Caudate nucleus (tissue), 63 donors: ENCODE measurements at places on chromosomes 4 and X.

DNA sequence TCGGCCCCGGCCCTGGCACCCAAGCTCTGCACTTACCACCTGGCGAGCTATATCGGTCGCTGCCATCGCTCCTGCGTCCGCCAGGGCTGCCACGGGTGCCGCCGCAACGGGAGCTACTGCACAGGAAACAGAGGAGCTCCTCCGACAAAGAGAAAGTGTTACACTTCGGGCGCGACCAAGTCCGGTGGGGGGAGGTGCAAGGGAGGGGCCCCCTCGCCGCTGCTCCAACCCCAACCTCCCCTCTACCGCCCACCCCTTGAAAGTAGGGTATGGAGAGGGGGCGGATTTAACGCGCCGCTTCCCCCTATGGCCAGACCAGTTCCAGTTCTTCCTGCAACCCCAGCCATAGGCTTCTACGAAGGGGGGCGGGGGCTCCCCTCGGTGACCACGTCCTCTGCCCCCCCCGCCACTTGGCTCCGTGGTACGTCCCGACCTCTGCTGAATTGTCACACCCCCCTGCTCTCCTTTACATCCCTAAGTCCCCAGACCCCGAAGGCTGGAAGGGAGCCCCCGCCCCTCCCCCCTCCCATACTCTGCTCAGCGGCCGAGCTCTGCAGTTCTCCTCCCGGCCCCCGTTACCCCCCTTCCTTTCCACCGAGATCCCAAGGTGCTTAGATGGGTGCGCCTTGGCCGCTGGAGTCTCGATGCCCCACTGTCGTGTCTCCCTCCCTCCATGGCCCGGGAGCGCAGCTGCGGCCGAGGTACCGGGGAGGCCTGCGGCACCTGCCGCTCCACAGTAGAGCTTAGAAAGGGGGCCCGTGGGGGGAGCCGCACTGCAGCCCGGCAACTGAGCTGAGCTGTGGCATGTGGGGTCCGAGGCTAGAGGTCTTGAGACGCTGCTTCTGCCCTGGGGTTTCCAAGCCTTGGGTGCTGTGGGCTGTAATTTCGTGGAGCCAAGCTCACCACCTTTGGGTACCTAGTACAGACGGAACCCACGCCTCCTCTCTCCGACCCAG lies at the start of gene SEPTIN6:
SEPTIN6 (minus strand) TSS at position 129 of the 956 bp plus-strand sequence; CDS start at position 66, 63 bp downstream.
- DNase-seq: no peak

DNA sequence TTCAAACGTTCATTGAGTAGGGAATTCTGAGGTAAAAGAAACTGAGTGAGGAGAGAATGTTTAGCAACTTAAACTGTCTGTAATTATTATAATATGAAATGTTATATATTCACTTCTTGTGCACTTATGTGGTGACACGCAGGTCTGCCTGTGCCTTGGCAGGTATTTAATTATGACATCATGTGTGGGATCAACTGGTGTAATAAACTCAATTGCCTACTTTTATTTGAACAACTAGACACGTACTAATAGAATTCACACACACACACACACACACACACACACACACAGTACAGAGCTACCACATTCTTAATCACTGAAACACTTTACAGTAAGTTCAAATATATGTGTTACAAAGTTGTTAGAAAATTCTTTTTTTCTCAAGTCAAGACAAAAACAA lies 20.7 kb upstream of the SLC25A31 start:
- no peak for DNase-seq

DNA sequence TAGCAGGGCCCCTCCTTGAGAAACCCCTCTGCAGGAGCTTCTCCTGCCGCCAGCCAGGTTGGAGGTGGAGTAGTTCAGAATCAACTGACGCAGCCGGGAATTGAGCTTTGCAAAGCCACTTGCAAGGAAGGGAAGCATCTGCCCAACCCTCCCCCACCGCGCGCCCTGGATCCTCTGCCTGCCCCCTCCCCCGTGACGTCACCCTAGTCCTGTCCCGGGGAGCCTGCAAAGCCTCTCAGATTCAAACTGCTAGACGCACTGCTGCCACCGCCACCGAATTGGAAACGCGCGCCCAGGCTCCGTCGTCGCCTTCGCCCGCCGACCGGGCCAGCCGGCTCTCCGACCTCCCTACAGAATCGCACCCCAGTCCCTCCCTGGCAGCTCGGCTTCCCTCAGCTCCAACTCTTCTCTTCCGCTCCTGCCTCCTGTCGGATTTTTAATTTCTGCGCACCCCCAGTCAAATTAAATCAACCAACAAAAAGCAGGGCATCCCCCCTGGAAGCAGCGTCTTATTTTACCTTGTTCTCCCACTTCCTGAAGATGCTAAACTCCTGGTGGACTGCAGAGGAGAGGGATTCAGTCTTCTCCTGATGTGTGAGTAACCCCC lies 3.8 kb downstream of the SLITRK2 start:
- peak; percentile 16 for DNase-seq

- no peak for DNase-seq
Observed at GRCh38 chr4:64068096-64068495, 341.2 kb downstream of the TECRL start.

- no peak for DNase-seq
Observed at GRCh38 chr4:8640816-8641215, 48.3 kb downstream of the CPZ start.

GRCh38 chrX:153631907-153632594 lies 15.0 kb upstream of the DUSP9 start:
- DNase-seq: no peak

- DNase-seq: no peak
Observed at GRCh38 chr4:153197301-153197700, 6.9 kb upstream of the TRIM2 start.

DNA sequence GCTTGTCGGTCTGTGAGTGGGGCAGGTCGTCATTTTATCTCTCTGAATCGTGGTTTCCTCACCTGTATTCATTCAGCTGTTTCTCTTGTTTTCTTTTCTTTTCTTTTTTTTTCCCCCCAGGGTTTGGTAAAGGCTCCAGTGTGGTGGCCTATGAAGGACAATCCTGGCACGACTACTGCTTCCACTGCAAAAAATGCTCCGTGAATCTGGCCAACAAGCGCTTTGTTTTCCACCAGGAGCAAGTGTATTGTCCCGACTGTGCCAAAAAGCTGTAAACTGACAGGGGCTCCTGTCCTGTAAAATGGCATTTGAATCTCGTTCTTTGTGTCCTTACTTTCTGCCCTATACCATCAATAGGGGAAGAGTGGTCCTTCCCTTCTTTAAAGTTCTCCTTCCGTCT lies 41.4 kb downstream of the MAP7D3 start:
- DNase-seq: no peak

- no peak for DNase-seq
Observed at GRCh38 chr4:169251291-169252235, 19.2 kb downstream of the SH3RF1 start.

- no peak for DNase-seq
Observed at GRCh38 chr4:40484346-40485090, 145.1 kb downstream of the RBM47 start.

DNA sequence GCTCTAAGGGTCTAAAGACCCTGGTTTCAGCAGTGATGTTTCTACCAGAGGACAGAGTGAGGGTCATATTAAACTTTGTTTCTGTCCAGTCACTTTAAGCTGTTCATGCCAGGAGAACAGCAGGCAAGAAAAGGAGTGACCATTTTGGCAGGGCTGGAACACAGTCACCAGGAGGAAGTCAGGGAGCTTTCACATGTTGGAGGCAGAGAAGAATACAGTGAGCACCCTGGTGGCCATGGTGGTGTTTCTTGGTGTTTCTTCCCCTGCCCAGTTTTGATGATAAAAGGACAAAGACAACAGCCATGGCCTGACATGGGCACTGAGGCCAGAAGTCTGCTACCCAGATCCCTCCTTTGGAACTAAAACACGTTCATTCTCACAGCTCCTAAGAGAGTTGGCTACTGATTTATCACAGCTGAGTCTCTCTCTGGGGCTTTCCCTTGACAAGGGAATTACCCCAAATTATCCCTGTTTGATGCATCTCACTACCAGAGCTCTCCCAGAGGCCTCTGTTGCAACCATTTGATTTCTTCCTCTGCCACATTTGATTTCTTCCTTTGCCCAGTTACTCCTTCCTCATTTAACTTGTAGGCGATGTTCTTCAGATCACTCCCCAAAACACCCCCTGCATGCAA lies 106.4 kb upstream of the NWD2 start:
- DNase-seq: no peak

DNA sequence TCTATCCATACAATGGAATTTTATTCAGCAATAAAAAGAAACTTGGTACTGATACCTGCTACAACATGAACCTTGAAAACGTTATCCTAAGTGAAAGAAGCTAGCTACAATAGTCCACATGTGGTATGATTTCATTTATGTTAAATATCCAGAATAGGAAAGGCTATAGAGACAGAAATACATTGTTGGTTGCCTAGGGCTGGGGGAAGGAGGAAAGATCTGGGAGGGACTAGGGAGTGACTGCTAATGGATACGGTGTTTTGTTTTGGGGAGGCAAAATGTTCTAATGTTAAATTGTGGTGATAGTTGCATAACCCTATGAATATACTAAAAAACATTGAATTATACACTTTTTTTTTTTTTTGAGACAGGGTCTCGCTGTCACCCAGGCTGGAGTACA lies 141.1 kb upstream of the ARX start:
- no peak for DNase-seq

GRCh38 chrX:122026665-122027064 lies 979.3 kb downstream of the GLUD2 start:
- no peak for DNase-seq

DNA sequence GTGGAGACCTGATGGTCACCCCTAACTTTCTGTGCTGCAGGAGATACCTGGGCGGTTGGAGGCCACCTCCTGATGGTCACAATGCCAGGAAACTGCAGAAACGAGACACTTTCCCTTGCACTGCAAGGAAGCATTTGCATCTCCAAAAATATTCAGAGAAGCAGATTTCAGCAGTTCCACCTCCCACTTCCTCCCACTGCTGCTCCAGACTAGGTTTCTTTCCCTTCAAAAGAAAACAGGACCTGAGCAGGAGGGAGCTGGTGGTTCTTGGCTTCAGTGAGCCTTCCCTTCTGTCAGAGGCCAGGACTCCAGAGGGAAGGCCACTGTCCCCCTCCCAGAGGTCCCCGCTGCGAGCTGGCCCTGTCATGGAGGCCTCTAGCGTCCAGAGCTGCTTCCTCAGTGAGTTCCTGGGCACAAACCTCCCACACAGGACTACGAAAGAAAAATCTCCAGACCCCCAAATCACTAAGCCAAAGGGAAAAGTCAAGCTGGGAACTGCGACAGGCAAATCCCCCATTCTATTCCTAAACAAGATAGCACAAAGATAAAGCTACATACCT lies 35.9 kb downstream of the GPM6B start:
- no peak for DNase-seq

DNA sequence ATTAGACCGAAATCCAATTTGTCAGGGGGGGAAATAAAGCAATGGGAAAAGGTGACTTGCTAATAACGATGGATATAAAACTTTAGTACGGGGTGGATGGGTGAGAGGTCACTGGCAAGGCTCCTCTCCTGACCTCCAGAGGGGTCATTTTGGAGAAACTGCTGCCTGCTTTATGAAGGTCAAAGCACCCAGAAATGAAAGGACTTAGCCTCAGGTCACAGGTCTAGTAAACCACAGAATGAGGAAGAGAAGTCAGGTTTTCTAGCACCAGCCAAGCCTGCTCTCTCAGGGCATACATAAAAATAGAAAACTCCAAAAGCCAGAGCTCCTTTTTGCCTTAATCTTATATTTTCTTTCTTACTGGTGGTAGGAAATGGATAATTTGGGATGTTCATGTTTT lies 134.2 kb downstream of the SHROOM3 start:
- DNase-seq: no peak

GRCh38 chr4:182835006-182835740 lies 82.0 kb downstream of the DCTD start:
- no peak for DNase-seq

GRCh38 chr4:185518494-185518893 lies 16.8 kb downstream of the PDLIM3 start:
- no peak for DNase-seq

- DNase-seq: no peak
Observed at GRCh38 chrX:74526764-74527163, 87.7 kb downstream of the RLIM start.

- DNase-seq: no peak
Observed at GRCh38 chrX:50827996-50828395, 14.0 kb upstream of the SHROOM4 start.

GRCh38 chrX:106951230-106951629 lies 31.0 kb downstream of the CLDN2 start:
- DNase-seq: no peak

GRCh38 chrX:55624403-55624802 lies 1.2 kb downstream of the FOXR2 start:
- DNase-seq: no peak

GRCh38 chr4:157128395-157128794 lies 52.4 kb downstream of the GLRB start:
- DNase-seq: no peak

DNA sequence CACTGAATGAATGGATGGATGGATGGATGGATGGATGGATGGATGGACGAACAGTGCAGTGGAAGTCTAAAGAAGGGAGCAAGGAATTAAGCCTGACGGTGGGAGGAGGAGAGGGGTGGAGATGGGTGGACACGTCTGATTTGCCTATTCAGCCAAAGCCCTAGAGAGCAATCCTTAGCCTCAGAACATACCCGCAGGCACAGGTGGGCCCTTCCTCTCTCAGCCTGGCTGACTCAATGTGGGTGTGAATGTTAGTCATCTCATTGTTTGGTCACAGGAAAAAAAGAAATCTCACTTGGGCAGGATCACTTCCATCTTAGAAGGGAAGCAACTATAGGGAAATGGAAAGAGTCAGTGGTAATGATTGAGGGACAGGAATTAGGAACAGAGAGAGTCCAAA lies 165.9 kb downstream of the PJA1 start:
- DNase-seq: no peak
